ENCODE measurements at places on chromosomes 11 and 22. TPM values are rescaled to one million over a fixed set of nuclear protein-coding genes. Genes with fewer than 3 reads are reported as not detected.

DNA sequence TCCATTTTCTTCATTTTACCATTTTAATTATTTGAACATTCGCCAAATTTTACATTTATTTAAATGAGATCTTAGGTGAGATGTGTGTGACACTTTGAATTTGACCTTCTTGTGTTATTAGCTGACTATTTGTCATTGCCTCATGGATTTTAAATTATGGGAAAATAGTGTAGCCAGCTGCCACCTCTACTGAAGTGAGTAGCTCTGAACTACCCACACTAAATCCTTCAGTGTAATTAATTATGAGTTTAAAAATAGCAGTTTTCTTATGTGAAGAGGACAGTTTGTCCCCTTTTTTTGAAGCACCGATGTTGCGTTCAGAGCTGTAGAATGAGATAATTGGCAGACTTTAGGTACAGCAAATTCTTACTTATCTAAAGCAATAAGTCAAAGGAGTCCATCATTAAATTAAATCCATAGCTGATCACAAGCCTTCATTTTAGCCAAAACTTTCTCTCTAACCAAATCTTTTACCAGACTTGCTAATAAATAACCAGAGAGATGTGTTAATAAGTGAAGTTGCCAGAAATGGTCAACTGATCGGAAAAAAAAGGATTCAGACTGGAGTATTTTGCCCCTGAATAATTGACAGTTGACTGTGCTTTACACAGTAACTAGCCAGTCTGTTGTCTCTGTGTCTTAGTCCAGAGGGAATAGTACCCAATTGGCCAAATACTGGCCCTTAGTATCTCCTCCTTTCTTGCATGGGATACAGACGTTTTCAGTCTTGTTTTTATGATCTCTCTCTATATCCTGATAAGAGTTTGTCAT, 75.0 kb downstream of the ZC3H12C start:
- H3K4me3 ChIP-seq, result no peak overlapping the region
- DNase-seq, result no peak
- H3K27me3 ChIP-seq, result no peaks in the 10 kb centered on the region
- peaks cover 27% of the 10 kb centered on the region for H3K36me3 ChIP-seq
- H3K4me1 ChIP-seq, result no peaks in the 10 kb centered on the region
- no peak overlapping the region for H3K27ac ChIP-seq

DNA sequence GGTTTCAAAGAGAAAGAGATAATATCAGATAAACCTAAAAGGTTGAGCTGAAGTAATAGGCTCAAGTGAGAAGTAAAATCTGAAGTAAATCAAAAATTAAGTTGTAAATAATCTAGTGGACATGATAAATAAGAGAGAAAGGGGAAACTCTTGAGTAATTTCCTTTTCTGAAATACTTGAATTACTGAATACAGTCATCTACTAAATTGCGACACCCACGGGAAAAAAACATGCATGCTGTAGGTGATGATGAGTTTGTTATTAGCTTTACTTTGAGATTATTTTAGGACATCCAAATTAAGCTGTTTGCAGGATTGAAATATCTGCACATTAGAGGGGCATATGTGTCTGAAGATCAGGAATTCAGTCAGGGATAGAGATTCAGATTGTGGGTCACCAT, 50.0 kb upstream of the CARD18 start:
- DNase-seq, result no peak
- H3K27ac ChIP-seq, result no peak overlapping the region
- H3K4me1 ChIP-seq, result no peaks in the 10 kb centered on the region
- H3K4me3 ChIP-seq, result no peak overlapping the region
- no peaks in the 10 kb centered on the region for H3K27me3 ChIP-seq

- H3K36me3 ChIP-seq, result no peaks in the 10 kb centered on the region
- peaks cover 22% of the 10 kb centered on the region for H3K4me1 ChIP-seq
- no peak overlapping the region for H3K4me3 ChIP-seq
- H3K27me3 ChIP-seq, result no peaks in the 10 kb centered on the region
Observed at GRCh38 chr11:48172818-48173609, 43.6 kb upstream of the OR4B1 start.

GGTLC2 gene
- total RNA-seq, result 6.5 TPM

TEAD1 gene
- 72.3 TPM for total RNA-seq
